Vagina (tissue), 2 donors: ENCODE measurements at places on chromosomes 7 and 10. TPM values are rescaled to one million over a fixed set of nuclear protein-coding genes. Genes with fewer than 3 reads are reported as not detected.

Gene SLC13A1
- total RNA-seq, result not detected

Gene PRKRIP1
- total RNA-seq, result 17.4 TPM

Gene ADCY1
- 2.5 TPM for total RNA-seq

Gene MMS19
- 92.6 TPM for total RNA-seq

Gene CHAT
- not detected for total RNA-seq

Gene BBIP1
- 15.2 TPM for total RNA-seq

Gene WDR11
- total RNA-seq, result 60.6 TPM

Gene EGFR
- 130 TPM for total RNA-seq

Gene COL1A2
- total RNA-seq, result 199 TPM

- no peaks in the 10 kb centered on the region for H3K4me1 ChIP-seq
- H3K36me3 ChIP-seq, result no peaks in the 10 kb centered on the region
- no peaks in the 10 kb centered on the region for H3K27me3 ChIP-seq
- no peak overlapping the region for H3K27ac ChIP-seq
- peak; percentile 44 for DNase-seq
- H3K4me3 ChIP-seq, result no peak overlapping the region
These were observed 118.0 kb downstream of the WDFY4 start for GRCh38 chr10:48802611-48803071.

- no peaks in the 10 kb centered on the region for H3K36me3 ChIP-seq
- no peaks in the 10 kb centered on the region for H3K4me1 ChIP-seq
- H3K4me3 ChIP-seq, result no peak overlapping the region
These were observed 51.1 kb upstream of the IL6 start for GRCh38 chr7:22675917-22676343.

- no peak for DNase-seq
- H3K4me1 ChIP-seq, result no peaks in the 10 kb centered on the region
- no peak overlapping the region for H3K27ac ChIP-seq
- H3K36me3 ChIP-seq, result no peaks in the 10 kb centered on the region
- no peak overlapping the region for H3K4me3 ChIP-seq
These were observed 182.0 kb upstream of the GHITM start for GRCh38 chr10:83957168-83957947.

DNA sequence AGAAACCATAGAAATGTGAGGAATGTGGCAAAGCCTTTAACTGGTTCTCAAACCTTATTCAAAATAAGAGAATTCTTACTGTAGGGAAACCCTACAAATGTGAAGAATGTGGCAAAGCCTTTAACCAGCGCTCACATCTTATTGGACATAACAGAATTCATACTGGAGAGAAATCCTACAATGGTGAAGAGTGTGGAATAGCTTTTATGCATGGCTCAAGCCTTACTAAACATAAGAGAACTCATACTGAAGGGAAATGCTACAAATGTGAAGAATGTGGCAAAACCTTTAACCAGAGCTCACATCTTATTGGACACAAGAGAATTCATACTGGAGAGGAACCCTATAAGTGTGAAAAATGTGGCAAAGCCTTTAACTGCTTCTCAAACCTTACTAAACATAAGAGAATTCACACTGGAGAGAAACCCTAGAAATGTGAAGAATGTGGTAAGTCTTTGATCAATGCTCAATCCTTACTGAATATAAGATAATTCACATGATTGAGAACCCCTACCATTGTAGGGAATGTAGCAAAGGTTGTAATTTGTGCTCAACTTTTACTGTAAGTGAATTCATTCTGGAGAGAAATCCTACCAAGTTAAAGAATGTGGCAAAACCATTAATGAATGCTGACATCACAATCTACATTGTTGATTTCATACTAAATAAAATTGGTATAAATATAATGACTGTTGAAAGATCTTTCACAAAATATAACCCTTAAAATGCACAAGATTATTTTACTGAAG, 142.5 kb upstream of the ZNF479 start:
- H3K36me3 ChIP-seq, result no peaks in the 10 kb centered on the region
- DNase-seq, result no peak
- H3K27me3 ChIP-seq, result no peaks in the 10 kb centered on the region
- no peak overlapping the region for H3K4me3 ChIP-seq
- no peak overlapping the region for H3K27ac ChIP-seq

GRCh38 chr10:113788604-113789083, 37.2 kb downstream of the PLEKHS1 start:
- no peaks in the 10 kb centered on the region for H3K36me3 ChIP-seq
- H3K27me3 ChIP-seq, result no peaks in the 10 kb centered on the region
- H3K4me3 ChIP-seq, result no peak overlapping the region
- no peak for DNase-seq

DNA sequence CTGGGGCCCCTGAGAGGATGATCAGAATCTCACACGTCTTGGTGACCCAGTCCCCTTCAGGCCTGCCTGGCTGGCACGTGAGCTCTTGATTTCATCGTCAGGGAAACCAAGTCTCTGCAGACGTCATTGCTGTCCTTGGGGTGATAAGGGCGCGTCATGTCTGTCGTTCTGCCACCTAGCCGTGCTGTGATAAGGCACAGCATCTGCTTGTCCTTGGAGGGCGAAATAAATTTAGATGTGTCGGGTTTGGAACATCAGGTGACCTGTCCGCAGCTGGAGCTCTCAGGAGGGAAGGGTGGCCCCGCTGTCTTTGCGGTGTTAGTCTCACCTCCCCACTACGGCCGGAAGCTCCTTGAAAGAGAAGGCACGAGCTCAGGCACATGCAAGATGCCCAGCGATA, 129.2 kb downstream of the GRK5 start:
- peaks cover 26% of the 10 kb centered on the region for H3K4me1 ChIP-seq
- H3K27ac ChIP-seq, result no peak overlapping the region
- DNase-seq, result no peak
- no peaks in the 10 kb centered on the region for H3K27me3 ChIP-seq

DNA sequence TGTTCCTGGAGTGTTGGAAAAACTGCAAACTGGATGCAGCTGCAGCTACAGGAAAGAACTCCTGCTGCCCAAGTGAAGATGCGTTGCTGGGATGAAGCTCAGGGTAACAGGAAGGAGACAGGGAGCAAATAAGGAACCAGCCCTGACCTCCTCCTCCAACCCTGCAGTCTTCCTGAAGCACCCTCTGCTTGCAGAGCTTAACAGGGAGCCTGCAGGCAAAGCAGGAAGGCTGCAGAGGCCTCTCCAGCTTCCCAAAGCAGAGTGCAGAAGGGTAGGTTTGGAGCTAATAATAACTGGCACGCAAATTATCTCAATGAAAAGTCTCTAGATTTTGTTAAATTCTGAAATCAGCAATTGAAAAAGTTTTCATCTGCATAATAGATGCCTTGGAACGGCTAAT, 92.5 kb downstream of the SORCS1 start:
- no peaks in the 10 kb centered on the region for H3K4me1 ChIP-seq
- H3K4me3 ChIP-seq, result no peak overlapping the region
- H3K27me3 ChIP-seq, result no peaks in the 10 kb centered on the region
- no peak overlapping the region for H3K27ac ChIP-seq
- no peaks in the 10 kb centered on the region for H3K36me3 ChIP-seq

GRCh38 chr10:50653142-50653541, 29.4 kb upstream of the SGMS1 start:
- H3K27me3 ChIP-seq, result no peaks in the 10 kb centered on the region
- no peak for DNase-seq
- no peaks in the 10 kb centered on the region for H3K36me3 ChIP-seq
- no peak overlapping the region for H3K27ac ChIP-seq

DNA sequence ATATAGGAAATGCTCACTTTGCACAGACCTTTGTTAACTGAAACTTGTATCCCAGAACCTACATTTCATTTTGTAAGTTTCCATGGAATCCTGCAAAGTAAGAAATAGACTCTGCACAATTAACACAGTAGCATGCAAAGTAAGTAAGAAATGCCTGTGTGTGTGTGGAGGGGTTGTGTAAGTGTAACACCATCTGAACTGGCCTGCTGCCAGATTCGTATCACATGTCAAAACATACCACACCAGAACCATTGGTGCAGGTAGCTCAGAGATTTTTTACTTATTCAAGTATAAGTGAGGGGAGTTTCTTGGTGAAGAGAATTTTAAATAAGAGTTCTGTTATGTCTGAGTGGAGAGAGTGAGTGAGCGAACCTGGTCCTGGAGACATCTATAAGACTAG, 17.9 kb upstream of the DDX21 start:
- no peak overlapping the region for H3K27ac ChIP-seq
- H3K4me1 ChIP-seq, result no peaks in the 10 kb centered on the region
- peaks cover 54% of the 10 kb centered on the region for H3K36me3 ChIP-seq
- no peak for DNase-seq
- H3K27me3 ChIP-seq, result no peaks in the 10 kb centered on the region

- H3K27ac ChIP-seq, result no peak overlapping the region
- no peaks in the 10 kb centered on the region for H3K4me1 ChIP-seq
- no peak overlapping the region for H3K4me3 ChIP-seq
- no peak for DNase-seq
These were observed 153.3 kb downstream of the VWC2 start for GRCh38 chr7:49926720-49927119.

DNA sequence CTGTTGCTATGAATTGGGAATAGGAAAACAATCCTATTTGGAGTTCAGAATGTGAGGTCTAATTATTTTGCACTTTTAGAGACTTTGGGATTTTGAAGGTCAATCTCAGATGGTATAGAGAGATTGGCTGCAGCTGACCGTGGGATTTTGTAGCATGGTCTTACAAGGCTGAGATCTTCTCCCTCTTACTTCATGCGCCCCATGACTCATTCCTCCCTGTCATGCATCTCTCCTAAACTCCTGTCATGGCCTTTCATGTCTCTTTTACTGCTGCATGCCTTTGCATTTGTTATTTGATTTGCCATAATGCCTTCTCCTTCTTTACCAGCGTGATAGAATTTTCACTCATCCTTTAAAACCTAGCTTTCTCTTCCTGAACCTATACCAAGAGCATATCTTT, 133.1 kb downstream of the BBS9 start:
- no peaks in the 10 kb centered on the region for H3K4me1 ChIP-seq
- no peaks in the 10 kb centered on the region for H3K27me3 ChIP-seq
- H3K4me3 ChIP-seq, result no peak overlapping the region
- DNase-seq, result no peak
- H3K36me3 ChIP-seq, result no peaks in the 10 kb centered on the region

- H3K36me3 ChIP-seq, result peaks cover 12% of the 10 kb centered on the region
- no peak for DNase-seq
- peaks cover 21% of the 10 kb centered on the region for H3K4me1 ChIP-seq
- no peak overlapping the region for H3K4me3 ChIP-seq
These were observed 118.8 kb downstream of the NRP1 start for GRCh38 chr10:33215635-33216034.

DNA sequence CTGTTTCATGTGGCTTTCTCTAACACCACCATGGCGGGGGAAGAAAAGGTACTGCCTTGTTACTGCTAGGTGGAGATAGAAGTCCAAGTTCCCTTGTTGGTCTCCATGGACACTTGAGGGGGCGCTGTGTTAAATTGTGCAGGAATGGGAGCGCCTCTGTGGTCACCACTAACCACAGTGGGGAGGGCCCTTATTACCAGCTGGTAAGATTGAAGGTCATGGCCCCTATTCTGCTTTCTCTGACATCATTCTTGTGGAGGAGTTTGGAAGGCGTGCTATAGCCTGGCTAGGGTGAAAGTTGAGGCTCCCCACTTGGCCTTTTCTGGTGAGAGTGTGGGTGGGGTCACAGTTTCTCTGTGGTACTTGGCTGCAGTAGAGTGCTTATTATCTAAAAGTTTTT, 14.9 kb upstream of the MXI1 start:
- H3K27me3 ChIP-seq, result no peaks in the 10 kb centered on the region
- no peaks in the 10 kb centered on the region for H3K36me3 ChIP-seq
- no peak overlapping the region for H3K27ac ChIP-seq
- H3K4me3 ChIP-seq, result no peak overlapping the region
- no peaks in the 10 kb centered on the region for H3K4me1 ChIP-seq
- no peak for DNase-seq

DNA sequence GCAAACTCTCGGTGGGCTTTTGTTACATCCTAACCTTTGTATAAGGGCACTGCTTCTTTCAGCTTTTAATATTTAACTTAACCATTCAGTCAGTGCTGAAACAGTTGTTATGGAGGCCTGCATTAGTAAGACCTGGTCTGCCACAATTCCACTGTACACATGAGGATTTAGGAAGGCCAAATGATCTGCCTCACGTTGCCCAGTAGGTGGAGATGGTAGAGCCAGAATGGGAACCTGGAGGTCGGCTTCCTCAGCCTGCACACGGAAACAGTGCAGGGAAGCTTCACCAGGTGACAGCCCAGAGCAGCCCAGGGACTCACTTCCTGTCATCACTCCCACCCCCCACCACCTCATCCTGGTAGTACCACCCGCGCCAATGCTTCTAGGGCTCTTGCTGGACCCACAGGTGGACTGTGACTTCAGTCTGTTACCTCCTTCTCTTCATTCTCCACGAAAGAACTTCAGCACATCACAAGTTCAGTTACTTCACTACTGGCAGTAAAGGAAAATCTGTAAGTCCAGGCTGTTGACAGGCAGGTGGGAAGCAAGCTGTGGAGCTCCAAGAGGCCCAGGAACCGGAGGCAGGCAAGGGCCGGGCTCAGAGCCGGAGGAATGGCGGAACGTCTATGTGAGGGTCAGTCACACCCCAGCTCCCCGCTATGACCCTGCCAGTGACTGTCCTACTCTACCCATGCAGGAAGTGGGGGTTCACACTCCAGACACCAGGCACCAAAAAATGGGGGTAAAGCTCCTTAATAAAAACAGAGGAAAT, 480.3 kb upstream of the C7orf33 start:
- H3K4me3 ChIP-seq, result no peak overlapping the region
- H3K27ac ChIP-seq, result no peak overlapping the region
- DNase-seq, result no peak
- H3K27me3 ChIP-seq, result no peaks in the 10 kb centered on the region
- H3K4me1 ChIP-seq, result no peaks in the 10 kb centered on the region
